Right renal cortex interstitium (tissue), 3 donors: ENCODE measurements at places on chromosomes 6 and 20. TPM values are rescaled to one million over a fixed set of nuclear protein-coding genes. Genes with fewer than 3 reads are reported as not detected.

MEP1A gene
- not detected for polyA plus RNA-seq

PCSK2 gene
- 0.85 TPM for polyA plus RNA-seq

SLC13A3 gene
- polyA plus RNA-seq: 17.6 TPM

NKAIN4 gene
- 21.1 TPM for polyA plus RNA-seq

HEY2 gene
- 7.6 TPM for polyA plus RNA-seq

LINC00237 gene
- polyA plus RNA-seq: not detected

ZNF133 gene
- 26.1 TPM for polyA plus RNA-seq

- no peak for DNase-seq
Observed at GRCh38 chr6:49341869-49342268, 121.2 kb downstream of the MMUT start.

- no peak for DNase-seq
Observed at GRCh38 chr20:10250902-10251301, 32.3 kb downstream of the SNAP25 start.

DNA sequence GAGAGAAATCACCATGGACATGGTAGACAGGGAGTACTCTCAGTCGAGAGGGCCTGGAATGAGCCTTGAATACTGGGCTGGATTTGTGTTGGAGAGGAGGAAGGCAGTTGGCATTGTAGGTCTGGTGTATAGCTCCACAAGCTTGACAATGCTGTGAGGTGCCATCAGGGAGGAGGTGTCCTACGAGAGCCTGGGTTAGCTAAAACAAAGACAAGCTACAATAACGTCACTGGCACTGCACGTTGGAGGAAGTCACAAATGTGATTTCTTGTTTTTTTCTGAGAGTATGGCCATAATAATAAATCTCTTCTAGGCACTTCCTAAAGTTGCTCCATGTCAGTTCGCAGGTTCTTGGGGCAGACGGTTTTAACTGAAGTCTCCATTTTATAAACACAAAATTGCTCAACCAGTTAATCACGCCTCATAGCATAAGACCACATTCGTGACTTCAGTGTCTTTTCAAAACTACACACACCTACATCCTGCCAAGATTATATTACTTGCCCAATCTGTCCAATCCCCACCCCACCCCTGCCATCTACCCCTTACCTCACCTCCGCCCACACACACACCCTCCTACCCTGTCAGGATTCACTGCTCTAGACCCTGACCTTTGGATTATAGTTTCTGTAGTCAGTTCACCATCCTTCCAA lies 4.4 kb upstream of the HLA-DMB start:
- no peak for DNase-seq

DNA sequence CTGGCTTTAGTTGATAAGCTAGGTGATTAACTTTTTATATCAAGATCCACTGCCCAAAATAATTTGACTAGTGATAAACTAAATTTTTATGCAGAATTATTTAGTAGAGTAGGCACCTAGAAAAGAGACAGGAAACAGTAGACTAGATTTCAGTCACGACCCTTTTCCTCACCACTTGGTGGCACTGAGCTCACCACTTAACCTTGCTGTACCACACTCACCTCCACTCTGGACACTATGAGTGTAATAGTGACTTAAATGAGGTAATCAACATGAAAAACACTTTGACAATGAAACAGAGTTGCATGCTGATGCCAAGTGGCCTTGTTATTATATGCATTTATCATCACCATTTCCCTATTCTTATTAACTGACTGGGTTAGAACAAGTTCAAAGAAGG lies 730.4 kb downstream of the KIF16B start:
- no peak for DNase-seq

- DNase-seq: no peak
Observed at GRCh38 chr6:143727035-143727434, 49.3 kb downstream of the PHACTR2 start.

- no peak for DNase-seq
Observed at GRCh38 chr20:56032251-56032650, 26.9 kb upstream of the CBLN4 start.

GRCh38 chr6:34331371-34332050 lies 61.0 kb downstream of the NUDT3 start:
- no peak for DNase-seq

- no peak for DNase-seq
Observed at GRCh38 chr6:11366183-11366933, 133.9 kb upstream of the NEDD9 start.

DNA sequence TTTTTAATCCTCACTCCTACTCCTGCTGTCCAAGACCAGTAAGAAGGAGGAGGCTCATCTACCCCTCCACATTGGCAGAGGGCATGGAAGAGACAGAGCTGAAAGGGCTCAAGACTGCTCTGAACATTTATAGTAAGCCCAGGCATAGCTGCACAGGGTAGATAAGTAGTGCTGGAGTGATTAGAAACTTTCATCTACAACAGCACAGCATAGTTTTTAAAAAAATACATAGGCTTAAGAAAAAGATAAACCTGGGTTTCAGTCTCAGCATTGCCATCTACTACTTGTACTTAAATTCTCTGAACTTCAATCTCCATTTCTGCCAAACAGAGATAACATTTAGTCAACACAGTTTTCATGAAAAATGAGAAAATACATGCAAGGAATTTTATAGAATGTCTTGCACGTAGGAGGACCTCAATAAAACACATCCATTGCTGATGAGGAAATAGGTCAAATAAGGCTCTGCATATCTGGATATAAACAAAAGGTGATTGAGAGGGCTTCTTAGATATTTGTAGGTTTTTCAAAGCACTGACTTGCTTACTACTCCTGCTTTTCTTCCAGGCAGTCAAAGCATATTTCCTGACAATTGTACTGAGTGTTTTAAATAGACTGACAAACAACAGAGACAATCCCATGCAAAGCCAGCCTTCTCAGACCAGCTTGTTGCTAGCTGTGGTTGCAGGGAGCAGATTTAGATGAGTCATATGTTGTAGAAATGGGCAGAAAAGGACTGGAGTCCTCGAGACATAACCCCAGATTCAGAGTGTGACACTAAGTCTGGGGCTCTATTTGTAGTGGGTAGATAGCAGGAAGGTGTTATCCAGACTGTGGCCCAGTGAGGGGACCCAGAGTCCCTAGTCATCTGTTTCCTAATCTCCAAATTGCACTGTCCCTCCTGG lies 107.4 kb upstream of the TAB2 start:
- no peak for DNase-seq

GRCh38 chr6:101582792-101583191 lies 189.3 kb downstream of the GRIK2 start:
- DNase-seq: no peak

GRCh38 chr6:31794294-31794865 lies 1.2 kb downstream of the VARS1 start:
- no peak for DNase-seq

- DNase-seq: no peak
Observed at GRCh38 chr6:150702675-150703074, 103.0 kb downstream of the PLEKHG1 start.

GRCh38 chr6:110188791-110189190 lies 8.6 kb downstream of the CDC40 start:
- DNase-seq: no peak
